CD4-positive, alpha-beta T cell treated with Interleukin-10 for 1 hour (primary cell): ENCODE measurements at places on chromosomes 5 and 9.
A peak's percentile ranks its signal among the peaks of the same experiment; 100 is the strongest.

GRCh38 chr5:122896598-122897282, 51.3 kb downstream of the SNX24 start:
- DNase-seq: no peak

DNA sequence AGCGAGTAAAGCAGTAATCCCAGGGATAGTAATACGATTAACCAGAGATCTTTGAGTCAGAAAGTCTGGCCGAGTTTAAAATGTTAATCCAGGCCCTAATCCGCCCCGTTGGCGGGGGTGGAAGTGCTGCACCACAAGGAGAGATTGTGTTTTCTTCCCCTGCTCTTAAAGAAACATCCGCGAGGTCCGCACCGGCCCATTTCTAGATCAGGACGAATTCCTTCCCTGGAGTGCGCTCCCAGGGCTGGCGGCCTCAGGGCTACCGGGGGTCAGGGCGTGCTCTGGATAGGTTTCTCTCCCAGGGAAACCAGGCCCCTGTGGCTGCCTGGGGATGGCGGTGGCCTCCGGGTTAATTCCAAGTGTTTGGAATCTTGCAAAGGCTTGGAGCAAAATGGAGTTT, 9.3 kb upstream of the NEUROG1 start:
- DNase-seq: no peak

GRCh38 chr5:35803191-35803651, 53.5 kb upstream of the IL7R start:
- peak; percentile 46 for DNase-seq

GRCh38 chr9:129604766-129605163, 16.1 kb downstream of the C9orf50 start:
- DNase-seq: no peak

- no peak for DNase-seq
These were observed 221.6 kb downstream of the MAT2B start for GRCh38 chr5:163727028-163727427.

DNA sequence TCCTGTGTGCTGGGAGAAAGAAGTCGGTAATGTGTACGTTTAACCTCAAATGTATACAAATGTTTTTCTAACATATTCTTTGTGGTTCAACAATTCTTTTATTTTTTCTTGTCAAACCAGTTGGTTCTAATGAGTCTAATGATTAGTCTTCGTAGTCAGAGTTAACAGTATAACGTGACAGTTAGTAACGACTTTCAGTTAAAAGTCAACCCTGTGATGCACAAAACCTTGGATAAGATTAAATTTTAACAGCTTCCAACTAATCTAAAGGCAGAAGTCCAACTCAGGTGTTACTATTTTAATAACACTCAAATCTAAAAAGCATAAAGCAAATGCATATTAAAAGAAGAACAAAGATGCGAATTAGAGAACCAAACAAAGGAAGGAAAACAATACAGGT, 47.0 kb downstream of the SEMA6A start:
- DNase-seq: no peak

DNA sequence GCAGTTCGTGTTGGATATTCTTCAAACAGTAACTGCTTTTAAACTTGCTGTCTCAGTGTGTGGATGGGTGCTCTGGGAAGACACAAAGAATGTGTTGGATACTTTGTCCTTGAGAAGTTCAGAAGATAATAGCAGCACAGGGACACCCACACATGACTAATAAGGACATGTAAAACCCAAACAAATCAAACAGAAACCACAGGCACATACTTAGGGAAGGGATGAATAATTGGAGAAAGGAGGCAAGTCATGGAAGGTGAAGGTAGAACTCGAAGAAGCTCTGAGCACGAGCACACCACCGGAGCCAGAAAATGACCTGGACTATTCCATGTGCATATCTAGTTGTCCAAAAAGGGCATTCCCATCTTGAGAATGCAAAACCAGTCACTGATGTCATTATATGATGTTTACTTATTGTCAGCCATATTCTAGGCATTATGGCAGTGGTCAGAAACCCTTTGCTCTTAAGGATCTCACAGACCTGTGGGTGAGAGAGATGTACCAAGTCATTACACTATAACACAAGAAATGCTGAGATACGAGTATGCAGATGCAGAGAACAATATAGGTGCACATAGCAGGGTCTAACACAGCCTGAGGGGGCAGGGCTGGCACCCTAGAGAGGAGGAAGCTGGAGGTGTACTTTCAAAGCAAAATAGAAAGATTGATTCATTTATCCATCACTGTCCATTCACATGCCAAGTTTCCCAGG, 152.9 kb downstream of the PIK3R1 start:
- no peak for DNase-seq

DNA sequence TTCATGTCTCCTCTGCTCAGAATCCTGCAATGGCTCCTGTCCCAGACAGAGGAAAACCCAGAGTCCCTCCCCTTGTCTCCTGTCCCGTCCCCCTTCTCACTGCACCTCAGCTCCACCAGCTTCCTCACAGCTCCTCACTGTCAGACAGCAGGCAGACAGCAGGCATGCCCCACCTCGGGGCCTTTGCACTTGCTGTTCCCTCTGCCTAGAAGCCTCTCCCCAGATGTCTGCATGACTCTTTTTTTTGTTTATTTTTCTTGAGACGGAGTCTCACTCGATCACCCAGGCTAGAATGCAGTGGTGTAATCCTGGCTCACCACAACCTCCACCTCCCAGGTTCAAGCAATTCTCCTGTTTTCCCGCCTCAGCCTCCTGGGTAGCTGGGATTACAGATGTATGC, 8.8 kb upstream of the SLC6A7 start:
- no peak for DNase-seq

DNA sequence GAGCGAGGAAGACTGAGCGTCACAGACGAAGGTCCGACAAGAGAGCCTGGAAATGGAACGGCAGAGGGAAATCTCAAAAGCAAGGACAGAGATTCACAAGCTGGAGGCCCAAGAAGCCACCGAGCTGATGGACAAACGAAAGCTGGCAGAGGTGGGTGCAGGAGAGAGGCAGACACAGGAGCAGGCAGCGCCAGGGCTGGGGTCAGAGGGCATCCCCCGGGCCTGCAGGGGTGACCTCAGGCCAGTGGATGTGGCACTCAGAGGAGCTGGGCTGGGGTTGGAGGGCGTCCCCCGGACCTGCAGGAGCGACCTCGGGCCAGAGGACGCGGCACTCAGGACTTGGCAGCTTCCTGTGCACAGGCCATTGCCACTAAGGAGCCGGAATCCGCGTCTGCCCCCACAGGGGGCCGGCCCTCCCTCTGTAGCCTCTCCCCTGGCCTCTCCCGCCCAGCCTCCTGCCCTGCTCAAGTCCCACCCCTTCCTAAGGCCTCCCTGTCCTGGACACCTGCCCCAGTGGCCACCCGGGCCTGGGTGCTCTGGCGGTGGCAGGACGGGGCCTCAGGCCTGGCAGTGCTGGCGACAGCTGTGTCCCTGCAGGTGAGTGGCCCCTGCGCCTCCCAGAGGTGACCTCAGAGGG, 40.4 kb downstream of the EXD3 start:
- no peak for DNase-seq

GRCh38 chr9:81690251-81690851, 1.0 kb upstream of the TLE1 start:
- DNase-seq: no peak

- no peak for DNase-seq
These were observed 71.0 kb downstream of the MED10 start for GRCh38 chr5:6307304-6307703.

DNA sequence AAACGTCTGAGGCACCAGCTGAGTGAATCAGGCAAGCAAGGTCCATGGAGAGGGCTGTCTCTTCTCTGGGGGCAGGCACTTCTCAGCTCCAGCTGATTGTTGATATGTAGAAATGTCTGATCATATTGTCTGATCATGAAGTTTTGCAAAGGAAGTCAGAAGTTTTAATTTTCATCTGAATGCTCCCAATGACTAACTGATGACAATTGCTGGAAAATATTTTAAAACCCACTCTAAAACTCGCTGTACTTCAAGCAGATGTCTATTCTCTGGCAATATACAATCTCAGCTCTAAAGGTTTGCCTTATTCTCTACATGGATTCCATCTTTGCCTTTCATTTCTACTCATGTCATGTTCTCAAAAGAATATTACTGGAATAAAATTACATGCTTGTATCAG, 12.7 kb downstream of the PLK2 start:
- no peak for DNase-seq

- no peak for DNase-seq
These were observed 119.7 kb upstream of the TARS1 start for GRCh38 chr5:33321026-33321425.

DNA sequence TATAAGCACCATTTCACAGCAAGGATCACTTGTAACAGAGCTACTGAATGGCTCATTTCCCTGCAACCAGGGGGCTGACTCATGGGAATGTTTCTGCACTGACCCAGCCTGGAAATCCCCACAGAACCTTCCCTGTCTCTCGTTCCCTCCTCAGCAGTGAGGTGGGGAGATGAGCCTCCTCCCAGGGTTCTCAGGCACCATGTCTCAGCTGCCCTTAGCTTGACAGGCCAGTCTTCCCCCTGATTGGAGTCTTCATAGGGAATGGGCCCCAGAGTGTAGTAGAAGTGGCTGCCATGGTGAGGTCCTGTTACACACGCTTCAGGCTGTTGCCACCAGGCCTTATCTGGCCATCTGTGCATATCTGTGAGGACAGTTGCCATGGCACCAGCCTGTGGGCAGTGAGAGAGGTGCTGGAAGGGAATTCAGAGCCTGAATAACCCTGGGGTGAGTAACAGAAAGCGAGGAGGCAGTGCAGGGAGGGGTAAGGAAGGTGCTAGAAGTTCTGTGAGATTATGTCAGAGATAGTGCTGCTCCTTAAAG, 324.4 kb downstream of the ENC1 start:
- no peak for DNase-seq

DNA sequence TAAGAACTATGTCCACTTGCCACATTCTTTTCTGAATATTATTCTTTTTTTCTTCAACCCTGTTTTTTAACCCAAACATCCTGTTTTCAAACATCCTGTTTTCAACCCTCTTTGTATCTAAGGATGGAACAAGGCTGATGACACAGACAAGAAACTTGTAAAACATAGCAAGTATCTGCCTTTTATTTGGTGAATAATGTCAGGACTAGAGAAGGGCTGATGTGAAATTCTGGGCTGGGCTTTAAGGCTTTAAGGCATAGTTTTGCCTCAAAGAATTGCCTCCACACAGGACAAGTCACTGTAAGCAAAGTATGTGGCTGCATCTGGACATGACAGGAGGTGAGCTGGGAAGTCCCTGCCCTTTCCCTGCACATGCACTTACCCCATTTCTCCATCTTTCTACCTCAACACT, 42.5 kb upstream of the RIC1 start:
- peak; percentile 30 for DNase-seq

DNA sequence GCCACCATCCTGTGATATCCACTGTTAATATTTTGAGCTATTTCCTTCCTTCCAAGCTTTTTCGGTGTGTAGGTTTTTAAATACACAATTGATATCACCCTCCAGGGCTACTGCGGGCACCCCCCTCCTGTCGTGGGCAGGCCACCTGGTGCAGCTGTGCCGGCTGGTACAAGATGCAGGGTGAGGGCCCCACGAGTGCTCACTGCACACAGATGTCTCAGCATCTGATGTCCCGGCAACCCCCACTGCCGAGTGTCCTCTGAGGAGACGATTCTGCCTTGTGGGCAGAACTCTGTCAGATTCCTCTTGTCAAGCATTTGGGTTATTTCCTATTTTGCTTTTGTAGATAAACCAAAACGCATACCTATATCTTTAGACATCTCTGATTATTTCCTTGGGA, 25.1 kb downstream of the CACNA1B start:
- DNase-seq: no peak
